ENCODE measurements at places on chromosomes 12 and 14.

DNA sequence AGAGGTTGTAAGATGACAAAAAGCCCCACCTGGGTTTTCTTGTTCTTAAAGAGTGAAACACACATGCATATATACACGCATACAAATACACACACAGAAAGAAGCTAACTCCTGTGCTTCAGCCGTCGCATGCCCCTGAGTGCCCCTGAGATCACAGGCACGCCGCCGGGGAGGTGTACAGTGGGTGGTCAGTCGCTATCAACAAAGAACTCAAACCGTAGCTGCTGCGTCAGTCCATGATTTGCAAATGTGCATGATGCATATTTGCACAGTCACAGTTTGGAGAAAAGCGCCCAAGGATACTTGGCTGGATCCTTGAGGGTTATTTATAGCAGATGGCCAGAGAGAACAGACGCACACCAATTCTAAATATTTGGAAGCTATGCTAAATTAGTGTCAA, 206.9 kb downstream of the TMEM132D start:
- no peak for DNase-seq

DNA sequence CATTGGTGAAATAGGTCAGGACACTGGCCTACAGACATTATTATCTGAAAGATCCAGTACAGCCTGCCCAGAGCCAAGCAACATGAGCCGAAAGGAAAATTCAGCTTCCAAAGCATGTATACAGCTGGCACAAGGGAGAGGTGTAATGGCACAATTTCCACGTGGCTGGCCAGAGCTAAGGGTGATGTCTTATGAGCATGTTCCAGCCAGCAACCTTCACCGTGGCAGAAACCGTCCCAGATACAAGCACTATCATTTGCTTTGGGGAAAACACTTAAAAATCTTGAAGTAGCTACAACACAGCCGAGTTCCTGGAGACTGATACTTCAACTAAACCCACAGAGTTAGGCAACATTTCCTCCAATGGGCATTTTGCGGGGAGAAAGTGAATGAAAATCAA, 44.5 kb downstream of the CORO1C start:
- no peak for DNase-seq

- DNase-seq = peak; percentile 46
These were observed 22.3 kb upstream of the AMN1 start for GRCh38 chr12:31751085-31751484.

GRCh38 chr12:111405859-111406473, at the start of gene SH2B3:
Gene SH2B3, plus strand, starts transcription at chr12:111405923. Its CDS starts 12,223 bp downstream, at chr12:111418146.
- DNase-seq = peak; percentile 51

GRCh38 chr12:46549527-46550265, 177.1 kb upstream of the SLC38A2 start:
- DNase-seq = peak; percentile 94

All from fibroblast of the aortic adventitia (primary cell).